Amniotic epithelial cell (primary cell): ENCODE measurements at places on chromosomes 6 and 20.

DNA sequence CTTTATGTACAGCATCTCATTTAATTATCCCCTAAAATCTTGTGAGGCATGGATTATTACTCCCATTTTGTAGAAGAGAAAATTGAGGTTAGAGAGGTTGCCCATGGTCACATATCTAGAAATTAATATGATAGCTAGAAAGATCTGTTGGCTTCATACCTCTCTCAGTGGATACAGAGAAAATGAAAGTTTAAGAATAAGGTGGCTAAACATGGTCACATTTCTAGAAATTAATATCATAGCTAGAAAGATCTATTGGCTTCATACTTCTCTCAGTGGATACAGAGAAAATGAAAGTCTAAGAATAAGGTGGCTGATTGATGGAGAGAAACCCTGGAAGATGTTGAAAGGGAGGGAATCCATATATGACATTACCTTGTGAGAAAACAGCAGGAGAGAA is 260.7 kb upstream of the MAN1A1 start:
- no peak for DNase-seq

DNA sequence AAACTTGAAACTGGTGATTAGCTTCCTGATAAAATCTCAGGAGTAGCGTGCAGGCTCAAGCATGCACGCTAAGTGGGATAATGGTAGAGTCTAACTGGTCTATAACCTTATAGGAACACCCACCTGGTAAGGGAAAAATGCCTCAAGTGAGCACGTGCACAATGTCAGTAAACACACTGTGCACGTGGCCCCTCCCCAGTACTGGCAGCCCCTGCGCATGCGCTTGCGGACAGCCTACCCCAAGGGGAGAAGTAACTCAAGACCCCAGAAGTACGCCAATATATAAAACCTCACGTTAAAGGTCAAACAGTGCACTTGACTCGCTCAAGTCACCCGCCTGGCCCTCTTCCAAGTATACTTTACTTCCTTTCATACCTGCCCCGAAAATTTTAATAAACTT is 23.1 kb upstream of the DOK5 start:
- DNase-seq: no peak

DNA sequence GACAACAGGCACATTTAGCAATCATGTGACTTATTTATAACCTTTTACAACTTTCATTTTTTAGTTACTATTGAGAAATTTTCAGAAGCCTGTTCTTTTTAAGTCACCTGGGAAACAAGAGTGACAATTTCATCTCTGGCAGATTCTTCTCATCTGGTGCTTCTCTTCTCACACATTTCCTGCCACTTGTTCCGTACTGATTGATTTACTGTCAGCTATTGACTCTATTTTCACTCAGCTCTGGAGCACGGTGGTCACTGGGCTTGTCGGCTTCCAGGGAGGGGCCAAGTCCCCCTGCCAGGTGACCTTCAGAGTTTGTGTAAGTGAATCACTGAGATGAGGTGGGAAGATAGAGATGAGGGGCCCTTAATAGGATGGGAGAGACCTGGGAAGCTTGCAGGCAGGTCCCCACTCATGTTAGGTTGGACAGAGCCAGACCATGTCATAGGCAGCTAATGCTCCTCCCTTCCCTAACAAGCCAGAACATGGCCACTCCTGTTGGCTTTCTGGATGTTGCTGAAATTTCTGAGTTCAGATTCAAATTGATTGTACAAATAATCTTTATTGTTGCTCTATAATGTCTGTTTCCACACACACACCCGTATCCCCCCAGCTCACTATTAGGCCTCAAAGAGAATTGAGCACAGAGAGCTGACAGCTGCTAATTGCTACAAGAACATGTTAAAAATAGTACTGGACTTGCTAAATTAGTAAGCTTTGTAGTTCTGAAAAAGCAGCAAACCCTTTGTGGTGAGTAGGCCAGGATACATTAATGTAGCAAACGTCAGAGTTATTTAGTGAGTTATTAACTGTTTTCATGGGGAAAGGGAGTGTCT is 13.3 kb downstream of the DUSP22 start:
- no peak for DNase-seq

DNA sequence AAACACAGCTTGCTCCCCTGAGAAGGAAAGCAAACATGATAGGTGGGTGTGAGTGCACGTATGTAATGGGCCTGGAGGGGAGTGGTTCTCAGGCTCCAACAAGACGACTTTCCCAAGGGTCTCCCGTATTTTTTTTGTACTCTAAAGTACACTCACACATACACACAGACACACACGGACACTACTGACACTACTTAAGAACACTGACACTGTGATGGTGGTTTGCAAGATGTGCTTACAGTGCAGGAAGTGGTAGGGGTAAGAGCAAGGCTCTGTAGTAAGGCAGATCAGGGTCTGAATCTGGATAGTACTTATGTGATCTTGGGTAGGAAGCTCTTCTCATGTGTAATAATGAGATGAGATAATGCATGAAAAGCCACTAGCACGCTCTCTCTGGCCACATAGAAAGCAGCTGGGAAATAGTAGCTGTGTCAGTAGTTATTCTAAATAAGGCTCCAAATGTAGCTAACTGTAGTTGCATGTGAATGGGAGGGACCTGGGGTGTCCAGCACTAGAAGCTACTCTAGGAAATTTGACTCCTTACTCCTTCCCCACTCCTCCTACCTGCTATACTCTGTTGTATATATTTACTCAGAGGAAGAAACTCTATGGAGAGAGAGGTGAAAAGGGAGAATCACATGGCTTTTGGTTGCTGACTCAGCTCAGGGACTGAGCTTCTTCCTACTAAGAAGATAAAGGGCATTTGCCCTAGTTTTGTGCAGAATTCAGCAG is 8.4 kb upstream of the ZBTB24 start:
- peak; percentile 40 for DNase-seq

GRCh38 chr20:10883166-10883565 is 209.4 kb upstream of the JAG1 start:
- no peak for DNase-seq
